Ascending aorta (tissue), 2 donors: ENCODE measurements at places on chromosomes 5 and 9.

GRCh38 chr5:157335534-157336422, 69.9 kb downstream of the CYFIP2 start:
- DNase-seq: no peak

DNA sequence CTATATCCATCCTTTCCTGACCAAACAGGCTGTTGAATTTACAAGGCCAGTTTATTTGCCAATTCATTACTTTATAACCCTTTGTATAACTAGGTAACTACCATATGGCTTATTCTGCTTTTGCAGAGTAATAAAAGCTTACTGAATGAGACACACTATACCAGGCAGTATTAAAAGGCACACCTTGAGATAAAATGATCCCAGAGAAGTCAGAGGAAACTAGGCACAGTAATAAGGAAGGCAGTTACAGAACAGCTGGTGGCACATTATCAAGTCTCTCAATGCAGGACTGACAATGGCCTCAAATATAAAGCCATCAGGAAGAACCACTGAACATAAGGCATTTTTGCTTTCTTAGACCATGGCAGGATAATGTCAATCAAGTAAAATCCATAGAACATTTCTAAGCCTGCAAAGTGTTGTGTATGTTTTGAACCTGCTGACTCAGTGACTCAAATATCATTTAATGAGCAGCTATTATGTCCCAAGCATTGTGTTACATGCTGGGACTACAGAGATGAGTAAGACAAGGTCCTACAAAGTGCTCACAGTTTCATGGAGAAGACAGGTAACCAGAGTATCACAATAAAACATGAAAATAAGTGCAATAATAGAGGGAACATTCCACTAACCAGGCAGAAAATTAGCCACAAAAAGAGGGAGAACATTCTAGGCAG, 52.5 kb downstream of the OXCT1 start:
- DNase-seq: no peak

DNA sequence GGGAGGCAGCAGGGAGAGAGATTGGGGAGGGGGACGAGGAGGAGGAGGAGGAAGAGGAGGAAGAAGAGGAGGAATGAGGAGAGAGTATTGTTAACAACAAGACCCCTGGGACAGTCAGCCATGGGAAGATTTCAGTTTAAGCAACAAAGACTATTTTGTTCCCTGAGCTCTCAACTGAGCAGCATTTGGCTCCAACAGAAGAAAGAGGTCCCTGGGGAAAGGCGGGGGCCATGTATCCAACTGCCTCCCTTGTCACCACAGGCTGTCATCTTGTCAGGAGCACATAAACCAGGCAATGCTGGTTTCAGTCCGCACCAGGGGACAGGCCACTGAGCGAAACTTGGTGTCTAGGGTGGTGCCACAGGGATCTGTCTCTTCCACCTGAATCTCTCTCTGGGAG, 316.1 kb downstream of the TLE1 start:
- DNase-seq: no peak

DNA sequence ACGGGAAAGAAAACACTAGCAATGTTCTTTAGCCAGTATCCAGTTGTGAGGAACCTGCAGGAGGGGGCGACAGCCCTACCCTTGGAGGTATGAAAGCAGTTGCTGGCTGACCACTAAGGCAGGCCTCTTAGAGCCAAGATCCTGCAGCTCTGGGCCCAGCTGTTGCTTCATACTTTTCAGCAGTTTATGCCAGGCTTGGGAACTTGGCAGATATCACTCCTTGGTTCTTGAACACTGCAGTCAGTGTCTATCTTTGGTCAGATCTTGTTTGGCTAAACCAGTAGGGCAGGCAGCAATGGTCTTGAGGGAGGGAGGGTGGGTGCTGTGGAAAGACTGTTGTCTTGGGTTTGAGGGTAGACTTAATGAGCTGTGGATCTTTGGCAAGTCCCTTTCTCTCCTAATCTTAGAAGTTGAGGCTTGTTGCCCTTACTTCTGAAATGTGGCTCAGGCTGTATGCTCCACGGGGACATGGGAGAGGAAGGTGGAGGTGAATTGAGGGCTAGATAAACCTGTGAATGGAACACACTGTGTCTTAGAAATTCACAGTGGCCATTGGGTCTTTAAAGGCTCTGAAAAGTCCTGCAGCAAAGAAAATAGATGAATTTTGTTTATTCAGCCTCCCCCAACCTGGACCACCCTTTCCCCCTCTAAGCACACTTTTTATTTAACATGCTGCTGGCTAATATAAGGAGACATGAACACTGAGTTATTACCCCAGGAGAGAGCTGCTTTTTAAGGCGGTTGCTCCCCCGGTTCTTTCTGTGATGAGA, 37.5 kb downstream of the ZNF618 start:
- DNase-seq: peak; percentile 89

DNA sequence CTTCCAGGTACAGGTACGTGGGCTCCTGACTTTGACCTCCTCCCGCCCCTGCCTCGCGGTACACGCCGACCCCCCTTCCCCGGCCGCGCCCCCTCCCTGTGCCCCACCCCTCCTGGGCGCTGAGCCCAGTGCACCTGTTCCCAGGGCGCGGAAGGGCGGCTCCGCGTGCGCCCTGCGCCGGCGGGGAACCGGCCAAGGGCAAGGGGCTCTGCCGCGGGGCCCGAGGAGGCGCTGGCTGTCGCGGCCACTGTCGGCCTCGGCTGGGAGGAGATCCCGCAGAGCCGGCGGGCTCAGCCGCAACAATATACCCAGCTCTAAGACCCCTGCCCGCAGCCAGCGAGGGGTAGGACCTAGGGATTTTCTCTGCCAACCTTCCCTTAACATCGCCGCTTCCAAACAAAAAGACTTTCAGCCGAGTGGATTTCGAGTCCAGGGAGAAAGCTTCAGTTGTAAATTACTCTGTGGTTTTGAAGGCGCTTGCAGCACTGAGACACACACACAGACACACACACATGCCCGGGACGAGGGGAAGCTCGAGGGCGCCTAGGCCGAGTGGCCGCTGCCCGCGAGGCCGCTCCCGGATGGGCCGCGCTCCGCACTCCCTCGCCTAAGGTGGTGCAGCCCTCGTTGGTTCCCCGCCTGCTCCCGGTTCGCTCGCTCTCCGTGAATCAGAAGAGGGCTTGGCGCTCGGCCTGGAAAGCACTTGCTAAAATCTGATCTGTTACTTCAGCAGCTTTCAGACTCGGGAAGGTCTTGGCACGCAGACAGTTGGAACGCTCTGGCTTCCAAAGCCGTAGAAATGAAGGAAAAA, 1.2 kb downstream of the FGF18 start:
- peak; percentile 91 for DNase-seq

GRCh38 chr5:163306421-163306820, 131.0 kb upstream of the CCNG1 start:
- DNase-seq: no peak

- DNase-seq: no peak
Measured at GRCh38 chr9:4830699-4831098, 38.0 kb downstream of the RCL1 start.

- no peak for DNase-seq
Measured at GRCh38 chr9:90659650-90660364, 17.2 kb upstream of the DIRAS2 start.

DNA sequence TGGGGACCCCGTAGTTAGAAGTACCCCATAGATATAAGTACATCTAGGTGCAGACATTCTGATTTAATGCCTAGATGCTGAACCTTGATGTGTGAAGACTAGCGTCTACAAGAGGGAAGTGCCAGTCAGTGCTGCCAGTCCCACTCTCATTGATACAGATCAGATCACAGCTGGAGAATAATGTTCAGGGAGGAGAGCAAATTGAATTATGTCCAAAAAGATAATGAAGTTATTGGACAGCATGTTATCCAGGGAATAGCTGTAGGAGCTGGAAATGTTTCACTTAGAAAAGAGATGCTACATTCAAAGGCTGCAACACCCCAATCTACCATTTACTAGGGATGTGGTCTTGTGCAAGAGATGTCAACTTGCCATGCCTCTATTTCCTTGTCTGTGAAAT, 15.9 kb upstream of the RNF183 start:
- no peak for DNase-seq

DNA sequence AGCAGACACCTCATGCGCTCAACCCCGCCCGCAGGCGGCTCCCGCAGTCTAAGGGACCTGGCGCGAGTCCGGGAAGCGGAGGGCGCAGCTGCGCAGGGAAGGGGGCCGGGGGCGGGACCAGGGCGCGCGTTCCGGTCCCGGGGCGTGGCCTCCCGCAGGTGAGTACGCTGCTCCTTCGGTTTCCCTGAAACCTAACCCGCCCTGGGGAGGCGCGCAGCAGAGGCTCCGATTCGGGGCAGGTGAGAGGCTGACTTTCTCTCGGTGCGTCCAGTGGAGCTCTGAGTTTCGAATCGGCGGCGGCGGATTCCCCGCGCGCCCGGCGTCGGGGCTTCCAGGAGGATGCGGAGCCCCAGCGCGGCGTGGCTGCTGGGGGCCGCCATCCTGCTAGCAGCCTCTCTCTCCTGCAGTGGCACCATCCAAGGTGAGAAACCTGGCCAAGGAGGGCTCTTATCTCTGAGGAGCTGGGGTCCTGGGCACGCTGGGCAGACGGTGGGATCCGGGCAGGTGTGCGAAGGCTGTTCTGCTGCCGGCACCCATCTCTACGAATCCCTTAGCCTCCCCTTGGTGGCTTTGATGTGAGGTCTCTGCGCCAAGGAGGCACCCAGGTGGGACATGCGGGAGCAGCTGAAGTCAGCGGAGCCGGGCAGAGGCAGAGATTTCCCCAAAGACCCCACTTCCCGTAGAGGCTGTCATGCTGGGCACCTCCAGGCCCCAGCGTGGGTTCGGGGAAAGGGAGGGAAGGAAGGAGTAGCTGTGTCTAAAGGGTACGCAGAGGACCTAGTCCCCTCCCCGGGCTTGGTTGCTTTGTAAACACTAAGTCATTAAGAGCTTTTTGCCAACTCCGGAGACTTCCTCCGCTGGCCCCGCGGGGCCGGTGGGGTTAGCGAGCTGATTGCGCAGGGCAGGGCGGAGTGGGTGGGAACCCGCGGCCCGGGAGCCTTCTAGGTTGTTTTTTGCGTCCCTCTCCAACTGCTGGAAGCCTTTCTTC, at the start of gene F2RL1:
Gene F2RL1, plus strand, starts transcription at position 187 of the 988 bp plus-strand sequence. Its CDS starts 153 bp downstream, at position 340.
- peak; percentile 65 for DNase-seq

- no peak for DNase-seq
Measured at GRCh38 chr5:67047160-67047559, 149.4 kb downstream of the CD180 start.

GRCh38 chr9:119802133-119802532, 432.9 kb upstream of the BRINP1 start:
- DNase-seq: no peak
